ENCODE measurements at places on chromosomes 2 and 18.

- DNase-seq: peak; percentile 3
Measured at GRCh38 chr18:29853126-29853525, 1189.4 kb downstream of the DSC3 start.

DNA sequence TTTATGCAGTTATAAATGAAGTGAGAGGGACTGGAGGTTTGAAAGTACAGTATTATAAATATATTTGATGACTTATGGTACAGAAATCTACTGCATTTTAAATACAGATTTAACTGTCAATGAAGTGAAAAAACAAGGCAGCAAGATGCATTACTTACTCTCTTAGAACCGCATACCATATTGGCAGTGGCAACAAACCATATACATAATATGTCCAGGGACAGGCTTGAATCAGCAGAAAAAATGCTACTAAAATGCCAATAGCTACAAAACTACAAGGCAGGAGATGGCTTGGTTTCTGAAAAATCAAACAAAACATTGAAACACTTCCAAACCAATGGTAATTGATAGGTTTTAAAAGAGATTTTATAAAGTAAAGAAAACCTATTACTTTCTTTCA lies 77.2 kb downstream of the PIGN start:
- DNase-seq: peak; percentile 23

DNA sequence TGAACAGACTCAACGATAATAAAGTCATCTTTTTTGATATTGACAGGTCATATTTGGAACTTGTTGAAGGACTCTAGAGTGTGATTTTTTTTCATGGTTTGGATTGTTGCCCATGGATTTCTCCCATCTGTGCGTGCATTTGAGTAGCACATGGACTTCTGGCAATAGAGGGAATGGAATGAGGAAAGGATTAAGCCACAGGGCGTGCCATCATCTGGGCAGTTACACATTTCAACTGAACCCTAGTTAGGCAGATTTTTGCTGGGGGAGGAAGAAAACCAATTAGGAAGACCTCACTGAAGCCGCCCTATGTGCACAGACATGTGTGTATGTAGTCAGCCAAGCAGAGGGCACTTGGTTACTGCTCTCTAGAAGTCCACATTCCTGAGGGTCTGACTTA lies 72.6 kb downstream of the TPGS2 start:
- DNase-seq: no peak

GRCh38 chr18:74328206-74328605 lies 12.6 kb downstream of the C18orf63 start:
- DNase-seq: no peak

DNA sequence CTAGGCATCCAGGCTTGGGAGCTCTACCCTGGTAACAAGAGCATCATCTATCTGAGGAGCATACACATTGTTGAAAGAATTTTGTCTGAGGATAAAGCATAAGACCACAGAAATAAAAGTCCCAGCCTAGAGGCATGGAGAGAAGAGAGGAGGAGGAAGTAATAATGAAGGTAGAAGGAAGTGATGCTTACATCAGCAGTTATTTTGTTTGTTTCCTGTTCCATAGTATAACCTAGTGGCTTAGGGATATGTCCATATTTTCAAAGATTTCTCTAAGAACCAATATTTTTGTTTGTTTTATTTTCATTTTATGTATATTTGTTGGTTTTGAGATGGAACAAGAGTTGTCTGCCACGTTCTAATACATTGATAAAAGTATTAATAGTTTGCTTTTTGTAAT lies 407.4 kb upstream of the SETBP1 start:
- no peak for DNase-seq

DNA sequence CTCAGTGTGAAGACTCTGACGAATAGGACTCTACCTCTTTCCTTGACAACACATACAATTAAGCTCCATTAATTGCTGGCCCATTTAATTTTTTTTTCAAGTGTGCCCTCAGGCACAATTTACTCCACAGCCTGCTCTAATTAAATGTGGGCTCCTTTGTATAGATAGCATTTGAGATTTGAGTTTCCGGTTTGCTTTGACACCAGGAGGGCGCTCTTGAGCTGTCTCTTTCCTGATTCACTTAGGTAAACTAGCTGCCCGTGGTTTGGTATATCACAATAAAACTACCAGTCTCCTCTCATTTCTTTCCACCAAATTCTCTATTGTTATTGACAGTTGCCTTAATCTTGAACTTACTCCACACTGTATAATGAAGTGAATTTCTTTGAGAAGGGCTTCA lies 666.0 kb downstream of the DSC3 start:
- no peak for DNase-seq

DNA sequence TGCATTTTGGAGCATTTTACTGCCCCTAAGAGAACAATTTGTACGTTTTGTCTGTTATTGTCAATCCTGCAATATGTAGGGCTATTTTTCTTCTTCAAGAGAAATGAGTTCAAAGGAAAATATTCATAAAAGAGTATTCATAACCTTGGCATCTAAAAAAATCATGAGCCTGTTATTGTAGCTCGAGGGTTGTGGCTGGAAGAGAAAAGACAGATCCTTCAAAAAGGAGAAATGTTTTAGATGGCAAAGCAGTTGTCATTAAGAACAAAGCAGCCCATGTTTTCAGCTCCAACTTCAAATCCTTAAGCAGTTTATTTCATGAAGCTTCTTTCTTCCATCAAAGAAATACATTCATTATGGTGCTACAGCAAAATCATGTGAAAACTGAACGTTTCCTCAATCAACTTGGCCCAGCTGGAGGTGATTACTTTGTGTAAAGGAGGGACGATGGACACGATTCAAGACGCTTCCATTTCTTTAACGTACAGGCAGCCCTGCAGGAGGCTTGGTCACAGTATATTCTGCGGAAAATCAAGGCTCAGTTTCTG lies 31.4 kb downstream of the QPCT start:
- no peak for DNase-seq

DNA sequence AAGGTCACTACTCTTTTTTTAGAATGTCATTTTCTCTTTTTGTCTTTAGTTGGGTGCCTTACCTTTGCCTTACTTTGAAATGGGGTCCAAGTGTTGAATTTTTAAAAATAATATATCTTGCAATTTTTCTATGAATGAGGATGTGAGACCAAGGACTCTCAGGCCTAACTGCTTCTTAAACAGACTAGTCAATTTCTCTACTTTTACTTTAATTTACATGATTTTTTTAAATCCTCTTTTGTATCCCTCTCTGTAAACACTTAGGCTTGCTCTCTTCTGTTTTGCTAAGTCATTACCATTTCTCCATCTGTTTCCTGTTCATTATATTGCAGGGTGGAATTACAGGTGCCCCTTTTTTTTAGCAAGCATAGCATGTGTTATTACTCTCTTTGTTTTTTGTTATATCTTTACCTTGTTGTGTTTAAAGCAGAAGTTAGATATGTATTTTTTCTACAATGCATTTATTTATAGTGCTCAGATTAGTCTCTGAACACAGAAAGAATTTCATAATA lies 261.8 kb downstream of the SPAG16 start:
- no peak for DNase-seq

DNA sequence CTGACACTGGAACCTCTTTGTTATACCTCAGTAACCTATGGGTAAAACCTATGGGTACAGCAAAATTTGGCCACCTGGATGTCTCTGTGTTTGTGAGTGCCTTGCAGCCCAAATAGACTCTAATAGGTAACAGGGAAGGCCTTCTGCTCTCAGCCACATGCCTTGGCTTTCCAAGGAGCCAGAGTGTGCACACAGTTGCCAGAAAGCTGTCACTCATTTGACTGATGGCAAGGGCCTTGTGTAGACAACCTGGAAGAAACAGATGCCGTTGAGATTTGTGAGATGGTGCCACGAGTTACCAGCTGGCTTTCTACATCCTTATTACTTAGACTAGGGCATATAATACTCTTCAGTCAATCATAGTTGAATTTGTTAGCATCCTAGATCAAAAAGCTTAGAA lies 90.1 kb upstream of the RAB12 start:
- no peak for DNase-seq

DNA sequence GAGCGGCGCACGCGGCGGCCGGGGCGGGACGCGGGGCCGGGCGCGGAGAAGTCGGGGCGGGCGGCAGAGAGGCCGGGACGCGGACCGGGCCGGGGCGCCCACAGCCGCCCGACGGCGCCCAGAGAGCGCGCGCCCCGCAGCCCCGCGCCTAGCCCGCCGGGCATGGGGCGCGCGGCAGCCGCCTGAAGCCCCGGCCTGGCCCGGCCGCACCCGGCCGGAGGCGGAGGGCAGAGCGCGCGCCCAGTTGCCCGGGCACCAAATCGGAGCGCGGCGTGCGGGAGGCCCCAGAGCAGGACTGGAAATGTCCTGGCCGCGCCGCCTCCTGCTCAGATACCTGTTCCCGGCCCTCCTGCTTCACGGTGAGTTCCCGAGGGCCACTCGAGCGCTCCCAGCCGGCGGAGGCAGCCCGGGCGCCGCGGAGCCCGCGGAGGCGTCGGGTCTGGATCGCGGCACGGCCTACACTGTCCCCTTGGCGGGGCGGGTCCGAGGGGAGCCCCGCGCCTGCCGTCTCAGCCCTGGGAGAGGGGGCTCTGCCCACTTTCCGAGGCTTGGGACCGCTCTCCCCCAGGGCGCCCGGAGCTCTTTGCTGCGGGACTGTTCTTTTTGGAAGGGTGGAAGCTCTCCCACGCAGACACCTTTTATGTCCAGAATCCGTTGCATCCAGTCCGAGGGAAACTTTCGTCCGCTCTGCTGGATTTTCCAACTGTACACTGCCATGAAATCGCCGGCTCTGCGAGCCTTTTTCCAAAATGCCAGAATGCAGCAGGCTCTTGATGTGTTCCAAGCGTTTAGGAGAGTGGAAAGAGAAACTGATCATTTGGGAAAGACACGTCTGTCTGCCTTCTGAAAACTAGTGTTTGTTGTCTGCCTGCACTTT lies 484 bp downstream of the APCDD1 start:
- DNase-seq: peak; percentile 58

DNA sequence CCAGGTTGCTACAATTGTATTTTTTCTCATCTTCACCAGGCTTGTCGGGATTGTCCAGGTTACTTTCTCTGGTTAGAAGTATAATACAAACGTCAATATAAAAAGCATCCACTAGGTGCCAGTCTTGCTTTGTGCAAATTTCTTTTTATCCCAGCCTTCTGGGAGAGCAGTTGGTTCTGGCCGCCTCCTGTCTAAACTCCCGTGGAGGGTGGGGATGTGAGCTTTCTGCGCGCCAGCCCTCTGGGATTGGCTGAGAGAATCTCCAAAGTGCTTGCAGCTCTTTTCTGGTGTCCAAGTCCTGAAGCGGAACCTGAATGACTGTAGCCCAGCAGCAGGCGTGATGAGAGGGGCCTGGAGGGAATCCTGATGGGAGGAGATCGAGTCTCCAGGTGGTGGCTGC lies 22.4 kb upstream of the TOGARAM2 start:
- DNase-seq: peak; percentile 87

GRCh38 chr2:15160201-15160991 lies 400.7 kb downstream of the NBAS start:
- DNase-seq: no peak

- DNase-seq: no peak
Measured at GRCh38 chr2:2570871-2571270, 239.8 kb upstream of the MYT1L start.

GRCh38 chr18:7236933-7237332 lies 6.0 kb downstream of the LRRC30 start:
- no peak for DNase-seq

DNA sequence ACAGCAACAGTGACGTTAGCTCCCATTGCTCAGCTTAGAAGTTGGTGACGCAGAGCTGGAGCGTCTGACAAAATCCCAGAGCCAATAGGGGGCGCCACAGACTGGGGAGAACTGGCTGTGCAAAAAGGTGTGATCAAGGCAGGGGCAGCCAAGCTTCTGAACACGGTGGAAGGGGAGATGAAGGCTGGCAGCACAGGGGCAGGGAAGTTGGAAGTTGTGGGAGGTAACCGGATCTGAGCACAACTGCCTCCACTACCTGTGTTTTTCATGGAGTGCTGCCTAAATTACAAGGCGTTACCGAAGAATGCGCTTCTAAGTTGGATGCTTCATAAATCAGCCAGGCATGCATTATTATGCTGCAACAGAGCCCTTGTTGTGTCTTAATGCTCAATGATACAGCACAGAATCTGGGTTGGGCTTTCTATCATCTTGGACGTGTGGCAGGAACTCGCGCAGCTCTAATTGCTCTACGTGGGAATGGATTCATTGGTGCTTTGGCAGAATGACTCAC lies 370.0 kb downstream of the SLC4A3 start:
- DNase-seq: peak; percentile 57

- DNase-seq: peak; percentile 95
Measured at GRCh38 chr2:156435718-156436496, at the start of gene GPD2. Gene GPD2, plus strand, starts transcription at chr2:156436379. Its CDS starts 39,727 bp downstream, at chr2:156476106.

DNA sequence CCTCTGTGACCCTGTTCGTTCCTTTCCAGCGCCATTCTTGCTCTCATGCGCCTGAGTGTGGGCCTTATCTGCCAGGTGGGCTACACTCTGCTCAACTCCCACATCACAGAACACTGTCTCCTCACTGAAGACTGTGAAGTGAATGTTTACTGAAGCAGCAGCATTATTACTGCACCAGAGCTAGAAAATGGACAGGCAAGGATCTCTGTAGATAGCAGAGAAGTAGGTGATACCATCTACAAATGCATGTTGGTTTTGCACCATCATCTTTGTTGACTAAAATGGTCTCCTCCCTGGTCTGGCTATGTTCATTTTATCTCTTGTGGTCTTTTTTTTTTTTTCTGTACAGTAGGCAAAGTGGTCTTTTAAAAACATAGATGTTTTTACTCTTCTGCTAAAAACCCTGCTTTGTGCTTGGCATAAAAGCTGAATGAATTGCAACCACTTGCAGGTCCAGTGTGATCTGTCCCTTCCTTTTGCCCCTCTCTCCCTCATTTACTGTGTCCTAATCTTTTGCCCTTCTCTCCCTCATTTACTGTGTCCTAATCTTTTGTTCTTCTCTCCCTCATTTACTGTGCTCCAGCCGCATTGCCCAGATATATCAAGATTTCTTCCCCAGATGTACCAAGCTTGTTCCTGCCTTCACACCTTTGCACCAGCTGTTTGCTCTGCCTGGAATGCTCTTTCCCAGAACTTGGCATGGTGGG lies 35.4 kb downstream of the BABAM2 start:
- no peak for DNase-seq

DNA sequence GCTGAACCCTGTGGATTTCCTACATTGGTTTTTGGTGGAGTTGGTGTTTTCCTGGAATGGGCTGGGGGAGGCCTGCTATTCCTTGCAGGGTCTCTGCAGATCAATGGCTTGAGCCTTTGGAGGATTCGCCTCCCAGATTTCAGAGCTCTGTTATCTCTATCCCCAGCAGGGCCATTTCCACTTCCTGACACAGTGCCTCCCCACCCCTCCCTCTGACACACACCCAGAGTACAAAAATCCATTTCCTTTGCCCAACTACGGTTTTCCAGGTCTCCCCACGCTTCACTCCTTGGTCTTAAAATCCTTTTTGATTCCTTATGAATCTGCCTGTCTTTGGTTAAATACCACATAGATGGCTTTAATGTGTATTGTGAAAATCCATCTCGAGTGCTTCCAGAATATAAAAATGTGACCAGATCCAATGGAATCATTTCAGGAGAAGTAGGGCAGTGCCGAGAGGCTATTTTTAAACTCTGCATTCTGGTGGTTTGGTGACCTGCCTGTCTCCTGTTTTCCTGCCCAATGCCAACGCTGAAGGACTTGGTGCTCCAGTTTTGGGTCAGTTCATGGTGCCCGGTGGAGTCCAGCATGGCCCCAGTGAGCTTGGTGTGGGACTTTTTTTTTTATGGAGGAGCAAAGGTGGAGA lies 60.9 kb downstream of the ARL4C start:
- DNase-seq: no peak

Data from astrocyte of the hippocampus (primary cell).